ENCODE measurements at places on chromosomes 4 and X.

GRCh38 chrX:31279359-31279758 is 207.5 kb upstream of the FTHL17 start:
- peak; percentile 25 for DNase-seq

DNA sequence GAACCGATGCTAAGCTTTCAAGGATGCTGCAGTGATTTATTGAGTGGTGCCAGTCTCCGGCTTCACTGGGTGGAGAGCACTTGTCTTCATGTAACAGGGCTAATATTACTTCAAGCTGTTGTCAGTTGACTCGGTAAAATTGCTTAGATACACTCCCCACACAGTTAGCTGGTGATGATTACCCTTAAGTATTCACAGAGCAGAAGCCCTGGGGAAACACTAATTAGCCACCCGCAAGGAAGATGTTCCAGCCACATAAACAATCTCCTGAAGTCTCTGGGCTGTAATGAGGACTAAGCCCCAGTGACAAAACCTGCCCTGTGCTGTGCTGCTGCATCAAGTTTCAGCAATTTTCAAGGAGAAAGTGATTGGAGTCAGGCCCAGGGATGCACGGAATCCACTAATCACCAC is 37.3 kb upstream of the GK2 start:
- peak; percentile 50 for DNase-seq

DNA sequence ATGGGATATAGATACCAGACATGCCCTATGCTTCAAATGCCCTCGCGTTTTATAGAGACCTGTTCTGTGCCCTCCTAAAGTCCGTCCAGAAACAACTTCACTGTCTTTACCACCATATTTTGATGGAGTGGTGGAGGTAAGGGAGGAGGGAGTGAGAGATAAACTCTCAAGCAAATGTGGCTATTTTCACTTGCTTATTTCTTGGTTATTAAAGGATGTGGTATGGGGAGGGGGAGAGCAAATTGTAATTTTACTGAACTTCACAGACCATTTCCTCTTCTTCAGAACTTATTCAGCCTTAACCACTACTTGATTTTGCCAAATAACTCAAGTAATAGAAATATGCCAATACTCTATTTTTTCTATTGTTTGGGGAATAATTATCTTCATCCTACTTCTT is 31.5 kb downstream of the GPR174 start:
- DNase-seq = no peak

DNA sequence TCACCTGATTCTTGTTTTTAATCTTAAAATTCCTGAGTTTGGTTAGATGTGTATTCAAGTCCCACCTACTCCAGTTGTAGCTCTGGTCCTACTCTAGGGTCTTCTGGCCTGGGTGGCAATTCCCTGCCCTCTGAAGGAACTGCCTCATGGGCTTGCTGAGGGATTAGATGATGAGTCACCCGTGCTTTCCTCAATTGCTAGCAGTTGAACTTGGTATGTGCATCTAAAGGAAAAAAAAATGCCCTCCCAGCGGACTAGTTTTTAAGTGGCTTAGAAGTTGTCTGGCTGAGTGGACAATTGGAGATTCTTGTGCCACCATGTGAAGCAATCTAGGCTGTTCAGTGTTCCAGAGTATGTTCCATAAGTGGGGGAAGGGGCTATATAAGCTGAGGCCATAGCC is 127.0 kb downstream of the CCNG2 start:
- DNase-seq = no peak

- DNase-seq = no peak
Measured at GRCh38 chrX:9598344-9598743, 133.5 kb downstream of the TBL1X start.

DNA sequence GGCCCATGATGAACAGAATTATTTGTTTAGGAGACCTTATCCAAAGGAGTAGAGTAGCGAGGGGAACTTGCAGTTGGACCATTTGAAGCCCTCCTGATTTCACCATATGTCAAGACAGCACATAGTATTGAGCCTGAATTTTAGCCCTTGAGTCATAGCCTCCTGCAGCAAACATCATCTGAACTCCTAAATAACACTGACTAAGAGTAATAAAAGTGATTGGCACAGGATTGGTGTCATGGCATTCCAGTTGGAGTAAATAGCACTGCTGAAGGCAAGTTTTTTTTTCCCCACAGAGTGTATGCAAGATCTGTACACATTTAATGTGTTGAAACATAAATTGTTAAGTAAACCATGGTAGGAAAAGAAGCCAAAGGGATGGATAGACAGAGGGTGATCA is 89.0 kb downstream of the COMMD8 start:
- DNase-seq = no peak

GRCh38 chr4:73152893-73153292 is 83.4 kb upstream of the COX18 start:
- no peak for DNase-seq

DNA sequence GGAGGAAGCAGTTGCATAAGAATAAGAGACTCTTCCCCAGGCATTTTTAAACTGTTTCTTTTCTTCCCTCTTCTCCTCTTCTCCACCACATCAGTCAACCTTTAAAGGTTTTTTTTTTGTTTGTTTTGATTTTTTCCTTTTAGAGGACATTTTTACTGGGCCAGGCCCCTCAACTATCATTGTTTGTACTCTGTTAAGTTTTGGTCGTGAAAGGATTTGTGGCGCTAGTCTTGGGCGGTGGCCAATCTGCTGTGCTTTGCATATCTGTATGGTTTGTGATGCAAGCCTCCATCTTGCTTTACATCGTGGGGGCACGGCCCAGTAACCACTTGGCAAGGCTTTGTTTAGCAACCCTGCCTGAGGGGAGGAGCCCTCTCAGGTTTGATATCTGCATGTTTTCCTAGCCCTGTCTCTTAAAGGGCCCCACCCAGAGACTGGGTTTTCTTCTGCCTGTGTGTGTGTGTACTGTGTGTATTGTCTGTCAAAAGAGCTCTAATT is 101.9 kb upstream of the SLITRK2 start:
- no peak for DNase-seq

DNA sequence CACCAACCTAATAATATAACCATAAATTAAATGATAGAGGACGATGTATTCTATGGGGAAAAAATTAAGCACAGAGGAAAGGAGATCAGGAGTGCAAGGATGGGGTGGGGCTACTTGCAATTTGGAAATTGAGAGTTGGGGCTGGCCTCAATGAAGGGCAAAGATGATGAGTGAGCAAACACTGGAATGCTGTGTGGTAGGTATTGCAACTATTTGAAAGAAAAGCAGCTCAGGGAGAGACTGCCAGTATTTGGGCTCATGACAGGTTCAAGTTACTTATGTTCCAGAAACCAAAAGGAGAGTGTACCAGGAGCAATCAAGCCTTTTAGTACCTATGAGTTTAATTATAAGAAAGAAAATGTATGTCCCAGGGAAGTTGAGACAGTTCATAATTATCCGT is 47.4 kb downstream of the ASIC5 start:
- DNase-seq = no peak

DNA sequence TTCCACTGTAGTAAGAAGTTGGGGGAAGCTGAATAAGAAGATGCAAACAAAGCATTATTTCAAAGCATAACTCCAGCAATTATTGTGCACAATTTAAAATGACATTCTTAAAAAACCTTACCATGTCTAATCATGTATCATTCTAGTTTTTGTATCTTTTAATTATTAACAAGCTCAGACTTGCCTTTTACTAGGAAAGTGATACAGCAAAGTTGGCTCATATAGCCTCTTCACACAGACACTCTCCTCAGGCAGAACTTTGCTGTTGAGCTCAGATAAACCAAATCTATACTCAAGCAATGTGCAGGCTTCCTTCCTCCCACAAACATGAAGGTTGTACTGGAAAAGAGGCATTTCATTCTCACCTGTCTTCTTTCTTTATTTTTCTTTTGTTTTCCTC is 358.7 kb upstream of the EMCN start:
- DNase-seq = no peak

- DNase-seq = no peak
Measured at GRCh38 chr4:110636171-110636679, 13.3 kb upstream of the PITX2 start.

DNA sequence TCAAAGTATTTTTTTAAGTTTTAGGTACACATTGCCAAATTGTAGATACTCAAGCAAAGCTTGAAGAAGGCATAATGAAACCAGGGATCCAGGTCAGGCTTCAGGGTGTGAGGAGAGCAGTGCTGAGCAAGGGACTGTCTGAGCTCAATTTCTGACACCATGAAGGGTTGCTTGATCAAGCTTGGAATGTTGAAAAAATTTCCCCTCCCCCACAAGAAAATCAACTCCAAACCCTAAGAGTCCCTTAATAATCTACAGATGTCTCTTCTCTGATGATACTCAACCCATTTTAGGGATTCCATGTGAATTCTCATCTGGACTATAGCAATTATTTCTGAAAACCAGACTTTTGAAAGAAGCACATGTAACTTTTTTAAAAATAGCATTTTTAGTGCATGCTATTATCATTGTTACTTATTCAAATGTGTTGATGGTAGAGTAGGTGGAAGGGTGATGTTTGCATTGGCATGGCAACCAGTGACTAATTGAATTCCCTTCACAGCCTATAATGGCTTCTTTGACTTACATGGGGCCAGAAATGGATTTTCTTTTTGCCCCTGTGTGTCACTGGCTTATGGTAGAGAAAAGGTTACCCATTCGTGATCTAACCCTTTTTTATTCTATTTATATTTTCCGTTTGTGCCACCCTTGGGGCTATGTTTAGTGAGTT is 252.0 kb downstream of the FBXW7 start:
- DNase-seq = peak; percentile 1

- DNase-seq = peak; percentile 32
Measured at GRCh38 chr4:67198727-67199126, 346.6 kb downstream of the CENPC start.

GRCh38 chr4:169259271-169259670 is 11.5 kb downstream of the SH3RF1 start:
- no peak for DNase-seq

GRCh38 chrX:26442340-26442739 is 226.4 kb downstream of the MAGEB5 start:
- peak; percentile 44 for DNase-seq
